ENCODE measurements at places on chromosomes 12 and 14.
A peak's percentile ranks its signal among the peaks of the same experiment; 100 is the strongest.

- DNase-seq = no peak
Measured at GRCh38 chr14:42229976-42230375, 623.3 kb downstream of the LRFN5 start.

- DNase-seq = no peak
Measured at GRCh38 chr12:9319044-9319841, 111.0 kb upstream of the PZP start.

- DNase-seq = no peak
Measured at GRCh38 chr12:78118486-78118885, 287.8 kb downstream of the NAV3 start.

DNA sequence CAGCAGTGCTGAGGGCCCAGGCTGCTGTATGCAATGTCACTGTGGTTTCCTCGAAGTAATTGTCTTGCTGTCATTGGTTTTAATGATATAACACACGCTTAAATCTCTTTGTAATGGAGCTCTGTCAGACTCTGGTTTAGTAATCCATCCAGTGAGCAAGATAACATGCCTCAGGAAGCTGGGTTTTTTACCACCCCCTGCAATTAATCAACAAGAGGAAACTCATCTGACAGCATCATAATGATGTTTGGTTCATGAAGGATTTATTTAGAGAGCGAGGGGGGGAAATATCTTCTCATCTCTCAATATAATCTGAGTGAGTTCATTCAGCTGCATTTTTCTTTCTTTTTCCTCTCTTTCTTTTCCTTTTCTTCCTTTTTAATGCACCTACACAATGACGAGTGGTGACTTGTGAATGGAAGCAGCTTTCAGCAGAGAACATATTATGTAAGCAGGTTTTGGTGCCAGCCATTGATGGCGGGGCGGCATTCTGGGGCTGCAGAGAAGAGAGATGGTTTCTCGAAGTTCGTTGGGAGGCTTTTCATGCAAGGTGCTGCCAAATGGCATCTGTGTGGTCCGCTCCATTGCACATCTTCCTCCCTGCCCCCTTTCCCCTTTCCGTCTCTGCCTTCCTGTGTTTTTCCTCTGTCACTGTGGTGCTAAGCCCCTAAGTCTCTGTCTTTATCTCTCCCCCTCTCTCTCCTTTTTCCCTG is 6.7 kb downstream of the RPH3A start:
- no peak for DNase-seq

DNA sequence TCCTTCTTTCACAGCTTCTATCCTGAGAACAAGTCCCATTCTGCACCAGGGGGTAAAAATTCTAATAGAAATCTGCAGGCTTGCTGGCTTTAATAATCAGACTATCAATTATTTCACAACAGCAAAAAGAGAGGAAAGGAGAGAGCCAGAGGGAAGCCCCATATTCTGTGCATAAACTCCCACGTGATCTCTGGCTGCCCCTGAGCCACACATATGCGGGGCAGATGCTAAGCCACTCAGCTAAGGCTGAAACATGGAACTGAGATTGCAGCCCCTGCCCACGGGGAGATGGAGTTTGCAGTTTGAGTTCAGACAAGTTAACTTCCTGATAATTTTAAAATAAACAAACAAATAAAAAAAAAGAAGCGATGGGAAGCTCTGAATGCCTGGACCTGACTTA is 254.4 kb upstream of the CCDC196 start:
- DNase-seq = no peak

DNA sequence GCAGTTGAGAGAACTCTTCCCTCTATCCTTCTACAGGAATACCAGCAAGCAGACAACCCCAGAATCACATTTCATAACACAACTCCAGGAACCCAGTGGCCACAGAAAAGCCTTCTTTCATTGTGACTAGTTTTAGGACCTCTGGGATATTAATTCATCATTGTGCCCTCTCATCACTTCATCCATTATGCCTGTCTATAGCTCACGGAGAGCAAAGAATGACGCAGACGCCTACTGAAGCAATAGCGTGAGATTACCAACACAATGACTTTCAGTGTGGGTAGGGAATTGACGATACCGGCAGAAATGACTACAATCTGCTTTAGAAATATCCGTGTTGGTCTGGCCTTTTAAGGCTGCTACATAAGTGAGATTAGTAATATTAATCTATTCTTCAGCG is 158.1 kb upstream of the FOXG1 start:
- no peak for DNase-seq

GRCh38 chr14:53547593-53547992 is 394.5 kb upstream of the DDHD1 start:
- DNase-seq = no peak

DNA sequence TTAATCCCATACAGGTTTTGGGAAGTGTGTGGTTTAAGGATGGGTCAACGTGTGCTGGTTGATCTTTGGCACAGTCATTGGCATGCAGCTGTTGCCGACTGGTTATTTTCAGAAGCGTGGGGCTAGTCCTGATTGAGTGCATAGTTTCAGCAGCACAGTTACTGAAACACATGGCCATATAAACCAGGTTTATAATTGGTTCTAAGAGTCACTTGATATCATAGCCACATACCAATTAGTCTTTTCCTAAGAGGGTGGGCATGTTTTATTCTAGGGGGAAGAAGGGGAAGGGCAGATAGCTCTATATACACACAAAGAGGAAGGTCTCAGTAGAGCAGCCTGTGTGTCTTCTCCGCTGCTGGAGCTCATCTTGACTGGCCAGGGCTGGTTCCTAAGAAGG is 11.0 kb upstream of the RPS6KL1 start:
- no peak for DNase-seq

GRCh38 chr12:60803147-60803546 is 1207.3 kb downstream of the SLC16A7 start:
- DNase-seq = no peak

DNA sequence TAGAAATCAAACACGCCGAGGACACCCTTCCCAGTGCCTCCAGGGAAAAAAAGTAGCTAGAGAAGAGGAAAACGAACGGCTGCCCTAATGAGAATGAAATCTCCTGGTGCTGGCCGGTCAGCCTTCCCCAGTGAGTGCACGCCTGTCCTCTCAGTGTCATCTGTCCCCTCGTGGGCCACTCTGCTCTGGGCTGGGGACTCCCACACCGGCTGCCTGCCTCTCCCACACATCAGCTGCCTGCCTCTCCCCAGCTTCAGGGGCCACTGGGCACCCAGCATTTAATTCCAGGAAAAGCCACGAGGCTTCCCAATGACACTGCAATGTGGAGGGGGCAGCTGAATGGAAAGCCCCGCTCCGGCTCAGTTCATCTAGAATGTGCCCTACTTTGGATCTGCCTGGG is 59.0 kb downstream of the CCDC85C start:
- DNase-seq = no peak

DNA sequence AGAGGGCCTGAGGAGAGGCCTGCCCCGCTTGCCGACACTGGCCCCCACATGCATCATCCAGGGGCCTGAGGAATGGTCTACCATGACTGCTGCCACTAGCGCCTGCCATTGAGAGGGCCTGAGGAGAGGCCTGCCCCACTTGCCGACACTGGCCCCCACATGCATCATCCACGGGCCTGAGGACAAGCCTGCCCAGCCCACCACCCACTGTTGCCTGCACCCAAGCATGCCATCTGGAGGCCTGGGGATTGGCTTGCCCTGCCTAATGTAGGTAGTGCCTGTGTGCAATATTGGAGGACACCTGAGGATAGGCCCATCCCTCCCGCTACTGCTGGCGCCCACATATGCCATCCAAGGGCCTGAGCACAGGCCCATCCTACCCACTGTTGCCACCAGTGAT is 24.4 kb downstream of the CYP46A1 start:
- no peak for DNase-seq

DNA sequence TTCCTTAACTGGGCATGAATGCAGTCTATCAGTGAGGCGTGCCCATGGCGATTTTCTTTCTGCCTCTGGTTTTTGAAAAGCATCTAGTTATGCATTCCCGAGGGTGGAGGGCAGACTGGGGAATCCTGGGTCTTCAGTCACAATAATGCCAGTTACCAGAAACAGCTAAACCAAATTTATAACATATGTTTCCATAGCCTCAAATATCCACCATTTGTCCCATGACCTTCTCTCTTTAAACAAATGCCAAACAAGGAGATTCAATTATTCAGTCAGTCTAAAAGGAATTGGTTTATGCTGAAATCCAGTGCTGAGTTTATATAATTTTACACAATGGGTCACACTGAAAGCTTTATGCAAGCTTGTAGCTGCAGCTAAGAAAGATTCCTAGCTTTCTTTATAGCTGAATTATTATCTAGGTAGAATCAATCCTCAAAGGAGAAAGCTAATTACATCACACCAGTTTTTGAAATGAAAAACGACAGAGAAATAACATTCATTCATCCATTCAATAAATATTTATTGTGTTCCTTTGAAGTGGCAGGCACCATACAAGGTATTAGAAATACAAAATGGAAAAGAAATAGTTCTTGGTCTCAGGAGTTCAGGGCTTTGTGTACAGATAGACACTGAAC is 131.3 kb upstream of the RAP1B start:
- no peak for DNase-seq

DNA sequence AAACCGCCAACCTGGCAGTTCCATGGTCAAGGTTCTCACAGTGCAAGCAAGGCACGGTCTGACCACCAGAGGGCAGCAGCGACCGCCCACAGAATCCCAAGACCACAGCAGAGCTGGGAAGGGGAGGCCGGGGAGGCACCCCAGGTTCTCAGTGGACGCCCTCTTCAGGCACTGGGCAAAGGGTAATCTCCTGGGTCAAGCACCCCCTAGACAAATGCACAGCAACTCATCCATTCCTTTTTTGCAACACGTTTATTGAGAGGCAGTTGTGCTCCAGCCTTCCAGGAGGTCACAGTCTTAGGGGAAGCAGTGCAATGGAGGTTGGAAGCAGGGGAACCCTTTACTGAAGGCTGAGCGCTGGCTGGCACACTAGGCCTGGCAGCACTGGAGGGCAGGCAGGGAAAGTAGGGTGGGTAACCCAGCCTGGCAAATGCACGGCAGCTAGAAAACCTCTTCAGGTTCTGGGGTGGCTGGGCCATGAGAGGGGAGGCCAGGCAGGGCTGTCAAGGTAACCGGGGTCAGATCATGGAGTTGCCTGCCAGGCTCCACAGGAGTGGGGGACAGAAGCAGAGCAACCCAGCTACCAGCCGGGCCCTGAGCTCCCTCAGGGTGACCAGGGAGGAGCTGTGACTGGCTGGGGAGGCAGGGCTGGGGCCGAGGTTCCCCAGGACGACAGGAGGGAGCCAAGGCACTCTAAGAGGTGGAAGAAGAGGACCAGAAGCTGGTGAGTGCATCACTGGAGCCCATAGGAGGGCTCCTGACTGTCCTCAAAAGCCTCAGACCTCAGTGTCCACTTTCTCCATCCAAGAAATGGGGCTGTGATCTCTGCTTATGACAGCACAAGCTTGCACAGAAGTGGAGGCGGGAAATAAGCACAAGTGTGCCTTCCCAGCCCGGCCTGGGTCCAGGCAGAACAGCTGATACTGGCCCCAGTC is 1.8 kb upstream of the RHOF start:
- peak; percentile 60 for DNase-seq

GRCh38 chr12:51329742-51330141 is 5.8 kb upstream of the BIN2 start:
- DNase-seq = no peak

DNA sequence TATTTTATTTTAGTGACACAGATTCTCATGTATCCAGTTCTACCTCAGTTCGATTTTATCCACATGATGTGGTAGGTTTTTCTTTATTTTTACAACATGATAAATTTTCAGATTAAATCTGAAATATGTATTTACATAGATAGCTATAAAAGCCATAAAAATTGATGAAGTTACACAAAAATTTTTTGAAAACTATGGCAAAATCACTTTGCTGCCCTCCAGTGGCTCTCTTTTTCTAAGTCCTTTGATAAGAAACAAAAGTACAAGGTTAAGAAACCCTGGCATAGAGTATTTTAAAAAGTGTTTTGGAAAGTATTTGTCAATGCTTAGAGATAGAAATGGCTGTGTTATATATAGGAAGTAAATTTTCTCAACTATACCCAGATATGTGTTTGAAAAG is 104.2 kb downstream of the PCNX1 start:
- DNase-seq = no peak

GRCh38 chr12:99131751-99132199 is 486.7 kb downstream of the APAF1 start:
- no peak for DNase-seq

GRCh38 chr12:119695034-119695433 is 27.1 kb downstream of the PRKAB1 start:
- no peak for DNase-seq

DNA sequence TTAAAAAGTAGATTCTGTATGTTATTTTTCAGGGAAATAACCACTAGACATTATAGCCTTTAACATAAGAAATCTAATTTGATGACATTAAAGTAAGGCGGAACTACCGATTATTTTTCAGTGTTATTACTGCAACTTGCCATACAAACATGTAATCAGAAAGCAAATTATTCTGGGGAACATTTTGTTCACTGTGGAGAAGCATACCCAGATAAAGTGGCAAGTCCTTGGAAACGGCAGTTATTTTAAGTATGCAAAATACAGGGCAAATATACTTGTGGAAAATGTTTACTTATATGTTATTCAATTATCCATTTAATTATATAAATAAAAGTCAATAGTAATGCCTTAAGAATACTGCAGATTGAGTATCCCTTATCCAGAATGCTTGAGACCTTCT is 71.9 kb downstream of the FERMT2 start:
- no peak for DNase-seq

GRCh38 chr12:18165889-18166288 is 75.9 kb upstream of the RERGL start:
- DNase-seq = no peak

DNA sequence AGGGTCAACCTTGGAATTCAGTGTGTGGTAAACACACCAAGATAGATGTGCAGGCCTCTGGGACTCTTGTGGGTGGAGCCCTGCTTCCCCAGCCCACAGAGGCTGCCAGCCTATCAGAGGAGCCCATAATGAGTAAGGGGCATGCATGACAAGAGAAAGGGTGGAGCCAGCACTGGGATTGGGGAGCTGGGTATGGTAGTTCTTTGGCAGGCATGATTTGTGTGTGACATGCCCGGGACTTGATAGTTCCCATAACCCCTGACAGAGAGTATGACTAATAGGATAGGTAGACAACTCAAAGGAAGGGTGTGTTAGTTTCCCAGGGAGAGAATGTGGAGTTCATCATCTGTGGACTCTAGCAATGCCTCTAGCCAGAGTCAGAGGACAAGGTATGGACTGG is 143.0 kb downstream of the EMP1 start:
- peak; percentile 96 for DNase-seq

DNA sequence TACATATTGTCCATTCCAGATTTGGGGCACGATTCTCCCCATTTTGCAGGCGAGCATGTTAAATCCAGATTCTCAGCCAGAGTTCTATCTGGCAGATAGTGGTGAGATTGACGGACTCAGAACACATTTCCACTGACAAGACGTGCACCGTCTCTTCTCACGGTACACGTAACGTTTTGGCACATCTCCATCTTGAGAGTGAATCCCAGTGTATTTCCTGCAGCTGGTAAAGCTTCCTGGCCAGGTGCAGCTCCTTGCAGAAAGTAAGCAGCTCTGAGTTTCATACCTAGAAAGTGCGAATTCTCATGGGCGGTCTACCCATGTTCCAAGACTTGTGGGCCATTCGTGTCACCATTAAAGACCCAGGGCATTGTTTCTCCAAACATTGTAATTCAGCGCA is 102.6 kb downstream of the TSPAN9 start:
- DNase-seq = no peak

All from NCI-H226 (cell line).